Suppressor macrophage treated with lipopolysaccharide for 1 hour (primary cell): ENCODE measurements at places on chromosomes 16 and 17.

GRCh38 chr16:82864332-82865040 lies 237.7 kb downstream of the CDH13 start:
- no peak for DNase-seq

GRCh38 chr17:80646328-80646727 lies 101.7 kb downstream of the RPTOR start:
- DNase-seq: no peak

DNA sequence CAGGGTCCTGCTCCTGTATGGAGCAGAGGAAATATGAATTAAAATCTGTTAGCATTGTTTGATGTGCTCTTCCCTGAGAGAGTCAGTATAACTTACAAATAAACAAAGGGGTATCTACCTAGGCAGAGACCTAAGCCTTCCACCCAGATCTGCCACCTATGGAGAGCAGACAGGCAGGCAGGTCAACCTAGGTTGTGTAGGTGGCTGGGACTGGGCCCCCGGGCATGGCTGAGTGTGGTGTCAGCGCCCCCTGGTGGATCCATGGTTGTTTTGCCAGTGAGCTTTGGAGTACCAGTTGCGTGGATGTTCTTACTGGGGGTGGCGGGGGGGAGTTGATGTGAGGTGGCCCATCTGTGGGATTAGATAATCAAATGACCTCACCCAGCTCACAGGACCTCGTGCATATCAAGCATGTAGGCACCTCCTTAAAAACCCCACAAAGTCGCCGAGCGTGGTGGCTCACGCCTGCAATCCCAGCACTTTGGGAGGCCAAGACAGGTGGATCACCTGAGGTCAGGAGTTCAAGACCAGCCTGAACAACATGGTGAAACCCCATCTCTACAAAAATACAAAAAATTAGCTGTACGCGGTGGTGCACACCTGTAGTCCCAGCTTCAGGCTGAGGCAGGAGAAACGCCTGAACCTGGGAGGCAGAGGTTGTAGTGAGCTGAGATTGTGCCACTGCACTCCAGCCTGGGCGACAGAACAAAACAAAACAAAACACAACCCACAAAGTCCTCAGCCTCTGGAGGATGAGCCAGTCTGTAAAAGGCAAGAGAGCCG lies 17.6 kb downstream of the DUS2 start:
- peak; percentile 80 for DNase-seq

DNA sequence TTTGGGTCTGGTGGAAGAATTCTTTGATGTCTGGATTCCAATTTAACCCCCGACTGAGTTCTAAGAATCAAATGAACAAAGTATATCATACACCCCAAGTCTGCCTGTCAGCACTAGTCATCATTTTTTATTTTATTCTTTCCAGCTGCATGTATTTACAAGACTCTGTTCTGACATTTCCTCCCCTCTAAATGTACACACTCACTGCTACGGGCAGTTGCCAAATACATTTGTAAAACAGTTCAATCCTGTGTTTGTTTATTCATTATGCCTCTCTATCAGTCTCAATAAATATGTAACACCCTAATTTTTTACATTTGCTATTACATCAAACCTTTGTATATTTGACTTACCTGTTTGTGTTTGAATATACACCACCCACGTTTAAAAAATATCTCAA lies 422.3 kb upstream of the PSMD7 start:
- DNase-seq: no peak

- peak; percentile 53 for DNase-seq
Measured at GRCh38 chr17:4982305-4982704, 5.2 kb downstream of the CAMTA2 start.

GRCh38 chr16:64615630-64616280 lies 506.1 kb downstream of the CDH11 start:
- DNase-seq: no peak

GRCh38 chr17:33192951-33193911 lies 99.9 kb downstream of the ASIC2 start:
- no peak for DNase-seq

DNA sequence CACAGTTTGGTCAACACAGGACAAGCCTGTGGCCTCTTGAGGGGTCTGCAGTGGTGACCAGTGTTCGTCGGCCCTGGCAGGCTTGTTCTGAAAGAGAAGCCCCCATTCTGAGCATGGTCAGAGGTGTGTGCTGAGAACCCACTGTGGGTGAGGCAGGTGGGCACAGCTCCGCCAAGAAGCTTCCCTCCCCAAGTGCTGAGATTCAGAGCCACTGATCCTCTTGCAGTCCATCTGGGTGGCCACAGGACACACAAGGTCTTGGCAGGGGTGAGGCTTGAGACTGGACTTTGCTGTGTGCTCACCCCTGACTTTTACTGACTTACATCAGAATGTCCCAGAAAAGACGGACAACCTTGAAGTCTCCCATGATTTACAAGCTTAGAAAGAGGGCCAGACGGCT lies 18.7 kb downstream of the MPRIP start:
- DNase-seq: no peak

DNA sequence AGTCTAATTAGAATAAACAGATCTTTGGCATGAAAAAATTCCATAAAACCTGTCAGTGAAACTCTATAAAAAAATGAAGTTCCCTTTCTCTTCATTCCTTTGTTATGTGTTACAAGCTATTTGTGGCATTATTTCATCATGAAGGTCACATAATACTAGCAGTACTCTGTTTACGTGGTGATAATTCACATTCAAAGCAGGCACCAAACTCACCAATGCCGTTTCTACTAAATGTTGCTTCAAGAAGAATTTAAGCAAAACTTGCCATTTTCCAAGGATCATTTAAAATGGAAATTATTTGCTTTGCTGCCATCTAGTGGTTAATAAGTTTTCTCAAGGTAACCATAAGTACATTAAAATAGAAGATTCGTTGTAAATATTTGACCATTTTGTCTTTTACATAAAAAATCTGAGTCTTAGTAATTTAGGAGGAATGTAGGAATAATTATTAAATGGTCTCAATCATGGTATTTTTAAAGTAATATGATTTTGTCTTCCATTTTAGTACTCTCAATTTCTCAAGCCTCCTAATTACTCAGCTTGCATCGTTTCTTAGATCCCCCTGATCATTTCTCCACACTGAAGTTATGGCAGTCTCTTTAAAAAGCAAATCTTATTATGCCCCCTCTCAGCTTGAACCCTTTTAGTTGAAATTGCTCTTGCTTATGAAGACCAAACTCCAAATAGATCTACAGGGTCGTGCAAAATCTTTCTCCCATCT lies 80.8 kb downstream of the OMG start:
- peak; percentile 60 for DNase-seq

- no peak for DNase-seq
Measured at GRCh38 chr16:13727943-13728342, 192.0 kb upstream of the ERCC4 start.

DNA sequence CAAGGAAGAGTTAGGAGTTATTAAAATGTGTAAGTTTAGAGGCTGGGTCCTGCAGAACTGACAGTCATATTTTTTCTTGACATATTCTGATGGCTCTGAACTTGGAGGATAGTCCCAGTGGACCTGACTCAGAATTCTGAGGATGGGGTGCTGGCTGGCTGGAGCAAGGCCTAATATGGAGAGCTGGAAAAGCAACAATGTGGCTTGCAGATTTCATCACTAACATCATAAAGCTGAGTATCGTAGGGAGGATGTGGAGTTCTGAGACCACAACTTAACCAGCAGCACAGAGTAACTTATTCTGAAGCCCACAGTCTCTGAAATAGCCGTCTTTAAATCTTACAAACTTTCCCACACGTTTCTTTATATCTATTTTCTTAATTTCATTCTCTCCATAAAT lies 2.3 kb downstream of the KRTAP1-5 start:
- DNase-seq: no peak

GRCh38 chr17:33050611-33051140 lies 59.0 kb downstream of the SPACA3 start:
- no peak for DNase-seq

DNA sequence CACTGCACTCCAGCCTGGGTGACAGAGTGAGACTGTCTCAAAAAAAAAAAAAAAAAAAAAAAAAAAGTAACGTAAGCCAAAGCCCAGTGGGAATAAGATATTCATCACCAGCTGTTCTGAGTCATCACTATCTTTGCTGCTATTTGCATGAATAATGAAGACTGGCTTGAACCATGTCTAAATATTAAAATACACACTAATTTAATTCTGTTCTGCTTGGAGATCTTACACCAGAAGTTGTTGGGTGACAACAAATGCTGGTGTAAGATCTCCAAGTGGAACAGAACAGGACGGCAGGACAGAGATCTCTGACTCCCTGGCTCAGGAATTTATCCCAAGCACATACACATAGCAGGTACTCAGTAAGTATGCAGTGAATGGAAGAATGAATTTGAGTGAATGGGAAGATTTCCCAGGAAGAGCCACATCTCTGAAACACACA lies 19.6 kb downstream of the DNAH17 start:
- DNase-seq: peak; percentile 52

GRCh38 chr17:76700617-76701470 lies 9.9 kb downstream of the MXRA7 start:
- DNase-seq: no peak

GRCh38 chr16:73053364-73054124 lies 5.6 kb upstream of the ZFHX3 start:
- DNase-seq: no peak

- DNase-seq: no peak
Measured at GRCh38 chr17:8700546-8700945, 44.1 kb downstream of the CCDC42 start.

- DNase-seq: peak; percentile 56
Measured at GRCh38 chr16:30786936-30787612, at the start of gene ZNF629. ZNF629 (minus strand) TSS chr16:30787205; CDS start chr16:30784482, 2,723 bp downstream.

DNA sequence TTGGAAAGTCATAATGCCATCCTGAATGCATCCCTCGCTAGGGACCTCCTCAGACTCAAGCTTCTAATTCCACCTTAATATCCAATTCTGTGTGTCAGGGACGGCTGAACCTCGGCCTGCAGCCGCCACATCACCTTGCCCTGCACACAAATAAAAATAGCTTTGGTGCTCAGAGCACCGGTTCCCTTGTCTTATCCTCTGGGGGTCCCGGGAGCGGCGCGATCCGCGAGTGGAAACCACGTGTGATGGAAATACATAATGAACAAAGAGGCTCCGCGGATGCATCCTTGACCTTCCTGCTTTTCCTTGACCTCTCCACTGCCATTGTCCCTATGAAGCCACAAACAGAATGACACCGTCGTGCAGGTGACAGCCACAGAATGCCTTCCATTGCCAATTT lies 143.4 kb downstream of the ZNF423 start:
- DNase-seq: no peak

- DNase-seq: no peak
Measured at GRCh38 chr16:78407191-78407590, 307.7 kb downstream of the WWOX start.
